ENCODE measurements at places on chromosomes 4 and X.

- no peak for DNase-seq
Measured at GRCh38 chr4:67038228-67038566, 507.1 kb downstream of the CENPC start.

DNA sequence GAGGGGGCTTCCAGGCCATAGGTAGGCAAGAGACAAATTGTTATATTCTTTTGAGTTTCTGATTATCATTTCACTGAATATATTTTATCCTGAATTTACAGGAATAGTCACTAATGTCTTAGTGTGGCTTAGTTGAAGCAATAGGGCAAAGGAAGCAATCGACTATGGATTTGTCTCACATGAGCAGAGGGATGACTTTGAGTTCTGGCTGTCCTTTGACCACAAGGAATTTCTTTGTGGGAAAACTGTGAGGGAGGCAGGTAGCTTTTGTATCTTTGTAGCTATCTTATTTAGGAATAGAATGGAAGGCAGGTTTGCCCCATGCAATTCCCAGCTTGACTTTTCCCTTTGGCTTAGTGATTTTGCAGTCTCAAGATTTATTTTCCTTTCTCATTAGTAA is 207.3 kb upstream of the ANXA10 start:
- DNase-seq, result no peak

- DNase-seq, result peak; percentile 8
Measured at GRCh38 chrX:25144043-25144940, 128.5 kb upstream of the ARX start.

- no peak for DNase-seq
Measured at GRCh38 chr4:93759506-93759905, 69.0 kb upstream of the ATOH1 start.

- DNase-seq, result no peak
Measured at GRCh38 chr4:26490111-26490959, at the start of gene CCKAR. CCKAR (minus strand) TSS chr4:26490484; CDS start chr4:26490267, 217 bp downstream.

DNA sequence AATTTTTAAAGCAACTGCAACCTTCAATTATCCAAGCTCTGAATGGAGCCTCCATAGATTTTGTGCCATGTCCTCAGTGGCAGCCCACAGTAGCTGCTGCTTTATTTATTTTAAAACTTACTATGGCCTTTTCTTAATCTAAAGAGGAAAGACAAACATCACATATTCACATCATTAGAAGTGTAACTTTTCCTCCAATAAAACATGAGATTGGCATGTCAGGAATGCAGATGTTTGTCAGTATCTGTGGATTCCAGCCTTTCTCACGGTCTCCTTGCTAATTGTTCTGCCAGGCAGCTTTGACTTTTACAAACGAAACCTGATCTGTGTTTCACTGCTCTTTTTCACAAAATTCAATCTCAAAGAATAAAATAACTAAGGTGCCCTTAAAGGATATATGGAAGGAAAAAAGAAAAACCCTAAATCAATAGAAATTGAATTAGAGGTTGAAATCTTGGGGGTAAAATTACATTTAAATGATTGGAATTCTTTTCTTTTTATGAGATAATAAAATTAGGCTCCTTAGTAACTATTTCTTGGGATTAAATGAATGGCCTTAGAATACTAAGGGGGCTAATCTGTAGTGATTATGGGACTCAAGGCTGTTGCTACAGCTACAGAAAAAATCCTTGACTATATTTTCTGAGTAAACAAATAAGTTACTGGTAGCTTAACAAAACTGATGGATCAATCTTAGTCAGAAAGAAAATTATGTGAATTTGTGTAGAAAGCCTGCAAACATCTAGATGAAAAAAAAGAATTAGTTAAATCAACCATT is 151.3 kb downstream of the RTL9 start:
- DNase-seq, result no peak

DNA sequence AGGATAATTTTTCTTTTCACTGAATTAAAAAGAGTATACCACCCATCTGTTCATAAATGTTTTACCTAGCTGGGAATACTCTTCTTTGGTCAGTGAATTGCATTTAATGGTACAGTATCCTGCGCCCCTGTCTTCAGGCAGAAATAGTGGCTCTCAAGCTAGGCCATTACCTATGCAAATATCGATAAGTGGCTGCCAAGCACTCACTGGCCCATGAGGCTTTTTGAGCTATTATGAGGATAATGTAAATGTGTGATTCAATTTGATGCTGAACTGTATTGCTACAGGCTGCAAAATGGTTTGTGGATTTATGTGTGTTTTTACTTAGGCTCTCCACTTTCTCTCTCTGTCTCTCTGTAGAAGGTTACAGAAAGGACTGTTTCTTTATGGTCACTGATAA is 30.1 kb upstream of the MTMR1 start:
- DNase-seq, result no peak

DNA sequence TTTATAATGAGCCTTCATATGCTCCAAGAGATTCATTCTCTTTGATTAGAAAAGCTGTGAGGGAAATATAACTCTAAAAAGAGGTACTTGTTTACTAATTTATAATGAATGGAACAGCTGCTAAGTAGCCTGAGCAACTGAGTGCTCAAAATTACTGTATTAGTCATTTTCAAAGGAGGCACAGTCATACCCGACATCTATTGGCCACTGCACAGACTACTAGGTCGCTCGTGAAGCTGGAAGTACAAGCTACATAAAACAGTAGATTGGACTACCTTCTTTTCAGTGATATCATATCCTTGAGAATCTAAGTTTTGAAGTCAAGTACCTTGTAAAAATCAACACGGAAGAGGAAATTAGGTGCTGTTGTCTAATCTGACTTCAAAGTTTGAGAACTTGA is 52.0 kb upstream of the GLRB start:
- no peak for DNase-seq

DNA sequence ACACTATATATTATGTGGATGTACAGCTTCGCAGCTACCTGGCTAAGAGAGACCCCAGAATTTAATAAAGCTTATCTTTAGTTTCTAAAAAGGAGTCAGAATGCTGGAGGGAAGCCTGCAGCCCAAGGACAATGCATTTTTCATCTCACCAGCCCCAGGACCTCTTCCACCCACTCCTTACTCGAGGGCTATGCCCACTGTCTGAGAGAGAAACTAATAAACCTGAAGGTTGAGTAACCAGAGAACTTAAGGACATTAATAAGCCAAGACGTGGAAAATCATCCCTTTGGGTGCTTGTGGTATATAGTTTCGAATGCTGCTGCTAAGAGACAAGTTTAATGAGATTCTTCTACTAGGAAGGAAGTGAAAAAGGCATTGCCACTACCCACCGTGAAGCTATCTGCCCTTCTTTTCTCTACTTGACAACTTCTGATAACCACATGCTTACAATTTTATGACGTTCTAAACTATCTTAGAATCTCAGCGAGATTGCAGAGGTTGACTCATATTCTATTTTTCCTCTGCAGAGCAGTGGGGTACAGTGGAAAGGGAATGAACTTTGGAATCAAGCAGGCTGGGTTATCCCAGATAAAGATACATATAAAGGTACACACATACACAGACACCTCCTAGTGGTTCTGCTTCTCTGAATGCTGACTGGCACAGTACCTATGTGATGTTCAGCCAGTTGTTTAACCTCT is 3.3 kb downstream of the RELL1 start:
- DNase-seq, result no peak

DNA sequence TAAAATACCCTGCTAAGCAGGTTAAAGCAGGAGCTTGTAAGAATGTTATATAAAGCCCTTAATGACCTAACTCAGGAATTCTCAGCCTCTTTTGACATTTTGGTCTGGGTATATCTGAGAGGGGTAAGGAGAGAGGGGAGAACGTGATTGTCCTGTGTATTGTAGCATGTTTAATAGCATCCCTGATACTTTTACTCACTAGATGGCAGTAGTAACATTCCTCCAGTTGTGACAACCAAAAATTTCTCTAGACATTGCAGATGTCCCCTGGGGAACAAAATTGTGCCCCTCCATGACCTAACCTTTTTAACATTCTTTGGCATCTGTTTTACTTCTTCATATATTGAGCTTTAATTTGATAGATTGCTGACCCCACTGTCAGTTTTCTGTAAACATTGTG is 17.9 kb downstream of the SMARCA5 start:
- no peak for DNase-seq

GRCh38 chrX:134315866-134316265 is 78.9 kb downstream of the CCDC160 start:
- no peak for DNase-seq

DNA sequence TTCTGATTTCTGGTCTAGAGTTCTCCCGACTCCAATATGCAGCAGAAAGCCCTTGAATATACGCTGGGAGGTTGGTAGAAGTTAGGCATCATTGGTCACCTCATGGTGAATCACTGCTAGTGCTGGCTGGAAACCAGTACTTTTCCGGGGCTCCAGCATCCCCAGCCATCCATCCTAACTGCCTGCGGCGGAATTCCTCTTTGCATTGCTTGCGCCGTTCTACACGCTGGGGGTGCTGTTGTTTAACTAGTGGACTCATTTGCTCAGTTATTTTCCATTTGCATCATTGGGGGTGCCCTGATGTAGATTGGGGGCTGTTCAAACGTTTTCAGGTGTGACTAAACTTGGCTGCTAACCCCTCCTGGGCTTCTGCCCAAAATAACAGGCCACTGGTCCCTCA is 23.3 kb upstream of the GPR50 start:
- no peak for DNase-seq

GRCh38 chr4:52780206-52780605 is 29.0 kb upstream of the ERVMER34-1 start:
- no peak for DNase-seq

DNA sequence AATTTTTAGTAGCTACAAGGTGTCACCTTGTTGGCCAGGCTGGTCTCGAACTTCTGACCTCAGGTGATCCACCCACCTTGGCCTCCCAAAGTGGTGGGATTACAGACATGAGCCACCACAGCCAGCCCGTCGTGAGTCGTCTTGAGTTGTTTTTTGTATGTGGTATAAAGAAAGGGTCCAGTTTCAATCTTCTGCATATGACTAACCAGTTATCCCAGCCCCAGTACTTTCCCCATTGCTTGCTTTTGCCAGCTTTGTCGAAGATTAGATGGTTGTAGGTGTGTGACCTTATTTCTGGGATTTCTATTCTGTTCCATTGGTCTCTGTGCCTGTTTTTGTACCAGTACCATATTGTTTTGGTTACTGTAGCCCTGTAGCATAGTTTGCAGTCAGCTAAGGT is 105.9 kb downstream of the OR13H1 start:
- DNase-seq, result no peak

- no peak for DNase-seq
Measured at GRCh38 chr4:152101556-152102435, 341.0 kb upstream of the GATB start.

GRCh38 chr4:120232050-120232449 is 165.4 kb upstream of the MAD2L1 start:
- DNase-seq, result no peak

- no peak for DNase-seq
Measured at GRCh38 chr4:67549123-67549522, 3.8 kb upstream of the CENPC start.

DNA sequence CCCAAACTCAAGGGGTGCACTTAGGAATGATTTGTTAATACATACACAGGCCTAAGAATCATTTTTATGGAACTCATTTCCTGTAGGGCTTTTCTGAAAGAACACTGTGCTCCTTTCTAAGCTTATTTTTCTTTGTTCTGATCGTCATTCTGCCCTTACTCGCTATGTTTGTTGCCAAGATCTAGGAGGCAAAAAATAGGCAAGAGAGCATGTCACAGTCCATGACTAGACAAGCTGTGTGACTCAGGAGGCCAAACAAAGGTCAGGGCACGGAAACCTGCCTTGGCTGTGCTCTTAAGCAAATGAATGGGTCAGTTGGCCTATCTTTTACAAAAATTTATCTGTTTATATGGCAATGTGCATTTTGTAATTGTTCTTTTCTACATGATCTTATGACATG is 42.5 kb upstream of the C1GALT1C1 start:
- DNase-seq, result no peak

DNA sequence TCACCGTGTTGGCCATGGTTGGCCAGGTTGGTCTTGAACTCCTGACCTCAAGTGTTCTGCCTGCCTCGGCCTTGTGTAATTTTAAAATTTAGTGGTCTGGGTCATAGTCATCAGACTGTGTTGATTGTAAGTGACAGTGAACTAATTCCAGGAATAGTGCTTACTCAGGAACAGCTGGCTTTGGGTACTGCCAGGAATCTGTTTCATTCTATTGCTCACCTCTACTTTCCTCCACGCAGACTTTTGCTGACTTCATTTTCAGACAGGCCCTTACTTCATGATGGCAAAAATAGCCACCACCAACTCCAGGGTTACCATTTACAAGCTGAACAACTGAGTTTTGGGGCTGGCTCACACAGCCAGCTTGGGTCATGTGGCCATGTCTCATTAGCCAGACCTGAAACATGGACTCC is 54.6 kb downstream of the FNIP2 start:
- DNase-seq, result no peak

GRCh38 chrX:123230798-123231197 is 46.7 kb downstream of the GRIA3 start:
- DNase-seq, result no peak
